NCI-H1417 treated with DMSO at 0.1 percent for 48 hours (cell line): ENCODE measurements at places on chromosomes 7 and 10.

- peak; percentile 78 for DNase-seq
Observed at GRCh38 chr7:36985866-36986400, 261.6 kb upstream of the AOAH start.

GRCh38 chr7:106621393-106622132 is 39.4 kb downstream of the CCDC71L start:
- no peak for DNase-seq

DNA sequence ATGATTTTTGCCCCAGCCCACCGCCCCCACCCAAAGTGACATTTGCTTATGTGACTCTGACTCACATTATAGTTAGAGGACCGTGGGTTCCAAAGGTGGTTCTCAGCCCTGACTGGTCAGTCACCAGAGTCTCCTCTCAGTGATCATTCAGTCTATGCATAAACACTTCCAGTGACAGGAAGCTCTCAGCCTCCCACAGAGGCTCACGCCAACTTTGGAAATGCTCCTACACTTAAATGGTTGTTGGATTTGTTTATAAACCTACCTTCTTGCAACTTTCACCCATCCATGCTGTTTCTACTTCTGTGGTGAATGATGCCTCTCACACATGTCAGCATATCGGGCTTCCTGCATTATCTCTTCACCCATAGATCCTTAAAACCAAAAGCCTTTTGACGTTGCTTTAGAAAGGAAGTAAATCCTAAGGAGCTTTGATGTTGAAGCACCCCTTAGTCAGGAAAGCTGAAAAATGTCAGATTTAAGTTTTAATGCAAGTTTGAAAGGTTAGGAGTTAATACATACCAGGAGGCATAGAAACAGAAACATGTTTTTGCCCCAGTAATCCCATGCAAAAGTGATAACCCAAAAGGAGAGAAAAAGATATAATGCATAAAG is 46.5 kb upstream of the FGL2 start:
- no peak for DNase-seq

DNA sequence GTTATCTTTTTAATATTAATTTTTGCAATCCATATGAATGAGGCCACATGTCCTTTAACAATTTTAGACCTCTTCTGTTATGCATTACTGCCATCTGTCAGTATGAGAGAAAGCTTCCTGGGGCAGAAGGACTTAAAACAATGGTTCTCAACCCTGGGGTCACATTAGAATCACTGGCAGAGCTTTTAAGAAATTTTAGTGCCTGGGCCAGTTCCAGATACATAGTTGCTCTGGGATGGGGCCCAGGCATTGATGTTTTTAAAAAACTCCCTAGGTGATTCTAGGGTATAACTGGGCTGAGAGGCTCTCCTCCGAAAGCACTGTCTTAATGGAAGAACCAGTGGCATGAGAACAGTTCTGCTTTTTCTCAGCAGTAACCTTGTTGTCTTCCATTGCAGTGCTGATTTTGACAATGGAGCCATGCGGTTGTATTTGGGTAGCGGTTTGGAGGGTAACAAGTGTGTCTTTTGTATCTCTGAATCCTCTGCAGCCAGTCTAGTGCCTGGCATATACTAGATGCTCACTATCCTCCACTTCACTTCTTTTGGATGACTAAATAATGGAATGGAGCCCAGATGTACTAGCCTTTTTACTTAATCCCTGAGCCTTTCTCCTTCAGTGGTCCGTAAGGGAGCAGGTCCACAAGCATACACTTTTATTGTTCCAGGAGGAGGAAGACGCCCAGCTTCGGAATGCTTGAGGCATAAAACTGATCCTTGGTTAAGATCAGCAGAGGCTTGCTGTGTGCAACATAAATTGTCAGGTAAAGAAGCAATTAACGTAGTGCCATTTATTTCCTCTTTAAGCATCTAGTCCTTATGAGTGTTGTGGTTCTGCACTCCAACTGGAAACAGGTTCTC is 227.1 kb downstream of the AUTS2 start:
- no peak for DNase-seq

DNA sequence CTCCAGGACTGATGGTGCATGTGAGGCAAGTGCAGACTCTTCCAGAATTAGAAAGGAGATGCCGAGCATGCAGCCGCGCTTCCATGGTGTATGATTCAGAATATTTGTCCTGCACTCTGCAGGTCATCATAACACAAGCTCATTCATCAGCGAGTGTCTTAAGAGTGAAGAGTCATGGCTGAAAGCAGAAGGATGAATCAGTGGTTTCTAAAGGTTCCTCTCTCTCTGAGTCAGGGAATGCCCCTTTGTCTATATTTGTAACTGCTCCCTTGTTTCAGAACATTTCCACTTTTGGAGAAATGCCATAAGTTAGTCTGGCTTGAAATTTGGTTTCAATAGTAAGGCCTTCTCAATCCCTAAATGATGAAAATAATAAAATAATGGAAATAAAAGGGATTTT is 52.3 kb downstream of the HECW1 start:
- DNase-seq = no peak

DNA sequence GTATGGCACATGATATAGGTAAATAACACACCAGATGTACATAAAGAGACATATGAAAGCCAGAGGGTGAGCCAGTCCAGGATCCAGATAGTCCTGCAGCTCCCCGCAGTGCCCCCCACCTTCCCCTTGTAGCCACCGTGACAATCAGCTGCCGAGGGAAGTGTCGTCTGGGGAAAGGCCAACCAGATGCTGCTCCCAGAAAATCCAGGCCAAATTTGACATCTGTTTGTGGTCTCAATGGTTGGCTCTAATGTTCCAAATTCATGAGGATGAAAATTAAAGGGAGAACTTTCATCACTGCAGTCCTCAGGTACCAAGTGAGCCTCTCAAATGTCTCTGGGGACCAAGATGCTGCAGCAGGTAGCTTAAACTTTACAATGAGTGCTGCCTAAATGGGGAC is 210.3 kb downstream of the PTEN start:
- no peak for DNase-seq

GRCh38 chr7:28178599-28178998 is 2.0 kb downstream of the JAZF1 start:
- DNase-seq = no peak

DNA sequence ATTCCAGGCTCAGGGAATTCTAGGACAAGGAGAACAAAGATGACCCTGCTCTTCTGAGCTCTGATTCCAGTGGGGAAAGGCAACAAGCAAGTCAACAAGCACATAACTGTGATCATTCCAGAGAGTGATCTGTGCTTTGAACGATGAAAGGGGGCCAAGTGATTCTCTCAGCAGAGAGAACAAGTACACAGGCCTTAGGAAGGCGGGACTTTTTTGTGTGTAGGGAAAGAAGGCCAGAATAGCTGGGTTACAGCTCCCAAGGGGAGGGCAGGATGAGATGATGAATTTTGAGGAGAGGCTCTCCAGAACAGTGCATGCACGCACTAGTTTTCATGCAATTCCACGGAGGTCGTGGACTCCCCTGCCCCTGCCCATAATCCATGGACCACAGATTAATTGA is 565.2 kb downstream of the SDK1 start:
- no peak for DNase-seq

GRCh38 chr10:35140126-35140525 is 13.5 kb downstream of the CREM start:
- no peak for DNase-seq

DNA sequence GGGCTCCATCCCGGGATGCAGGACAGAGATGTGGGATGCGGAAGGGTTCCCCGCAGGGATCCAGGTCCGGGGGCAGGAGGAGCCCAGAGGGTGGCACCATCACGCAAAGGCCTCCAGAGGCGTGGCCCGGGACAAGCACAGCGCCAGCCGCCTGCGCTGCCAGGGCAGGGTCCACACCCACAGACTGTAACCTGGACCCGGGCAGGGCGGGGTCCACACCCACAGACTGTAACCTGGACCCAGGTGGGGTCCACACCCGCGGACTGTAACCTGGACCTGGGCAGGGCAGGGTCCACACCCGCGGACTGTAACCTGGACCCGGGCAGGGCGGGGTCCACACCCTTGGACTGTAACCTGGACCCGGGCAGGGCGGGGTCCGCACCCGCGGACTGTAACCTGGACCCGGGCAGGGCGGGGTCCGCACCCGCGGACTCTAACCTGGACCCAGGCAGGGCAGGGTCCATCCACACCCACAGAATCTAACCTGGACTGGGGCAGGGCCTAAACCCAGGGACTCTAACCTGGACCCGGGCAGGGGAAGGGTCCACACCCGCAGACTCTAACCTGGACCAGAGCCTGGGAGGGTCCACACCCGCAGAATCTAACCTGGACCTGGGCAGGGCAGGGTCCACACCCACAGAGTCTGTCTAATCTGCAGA is 37.5 kb upstream of the SUN1 start:
- no peak for DNase-seq

DNA sequence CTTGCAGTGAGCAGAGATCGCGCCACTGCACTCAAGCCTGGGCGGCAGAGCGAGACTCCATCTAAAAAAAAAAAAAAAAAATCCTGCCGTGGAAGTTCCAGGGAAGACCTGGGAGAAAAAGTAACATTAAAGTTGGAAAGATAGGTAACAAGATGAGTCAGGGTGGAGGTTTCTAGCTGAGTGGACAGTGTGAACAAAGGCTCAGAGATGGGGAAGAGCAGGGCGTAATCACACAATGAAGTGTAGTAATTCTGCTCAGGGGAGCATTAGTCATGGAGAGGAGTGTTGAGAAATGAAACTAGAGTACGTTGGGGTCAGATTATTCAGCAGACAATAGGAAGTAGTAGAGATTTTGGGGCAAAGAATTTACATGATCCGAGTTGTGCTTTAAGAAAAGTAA is 21.6 kb upstream of the WASL start:
- DNase-seq = no peak

GRCh38 chr7:81207801-81208200 is 288.9 kb upstream of the SEMA3C start:
- no peak for DNase-seq

DNA sequence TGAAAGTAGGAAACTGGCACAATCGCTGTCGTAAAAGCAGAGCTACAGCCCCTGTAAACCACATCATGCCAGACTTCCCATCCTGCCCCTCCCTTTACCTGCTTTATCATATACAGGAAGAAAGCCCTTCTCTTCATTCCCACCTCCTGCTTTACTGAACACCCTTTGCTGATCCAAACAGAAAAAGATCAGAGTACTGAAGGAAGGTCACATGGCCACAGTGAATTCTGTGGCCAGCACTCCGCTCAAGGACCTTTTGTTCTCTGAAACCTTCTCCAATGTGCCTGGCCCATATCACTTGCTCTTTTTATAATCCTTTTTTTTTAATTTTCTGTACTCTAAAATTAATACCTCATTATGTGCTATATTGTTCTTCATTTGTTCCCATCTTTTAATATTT is 108.8 kb upstream of the LRGUK start:
- DNase-seq = no peak
